ENCODE measurements at places on chromosomes 12 and 14.

DNA sequence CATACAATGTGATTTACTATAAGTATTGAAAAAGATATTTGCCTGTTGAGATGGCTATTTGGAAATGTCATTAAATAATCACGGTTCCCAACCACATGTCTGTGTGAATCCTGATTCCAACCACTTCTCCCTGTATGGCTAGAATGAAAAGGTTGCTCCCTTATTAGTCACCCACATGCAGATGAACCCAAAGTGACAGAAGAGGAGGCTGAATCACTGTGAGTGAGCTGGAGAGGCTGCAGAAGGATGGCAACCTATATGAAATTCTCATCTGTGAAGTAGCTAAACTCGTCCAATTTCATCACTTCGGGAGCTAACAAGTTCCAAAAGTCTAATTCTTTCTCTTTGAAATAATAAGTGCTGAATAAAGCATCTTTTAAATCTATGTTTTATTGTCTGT, 300.5 kb downstream of the PRKD1 start:
- no peak for DNase-seq

GRCh38 chr12:92987846-92988621, 58.9 kb upstream of the EEA1 start:
- no peak for DNase-seq

- DNase-seq, result no peak
These were observed 421.5 kb upstream of the MDGA2 start for GRCh38 chr14:48096897-48097296.

DNA sequence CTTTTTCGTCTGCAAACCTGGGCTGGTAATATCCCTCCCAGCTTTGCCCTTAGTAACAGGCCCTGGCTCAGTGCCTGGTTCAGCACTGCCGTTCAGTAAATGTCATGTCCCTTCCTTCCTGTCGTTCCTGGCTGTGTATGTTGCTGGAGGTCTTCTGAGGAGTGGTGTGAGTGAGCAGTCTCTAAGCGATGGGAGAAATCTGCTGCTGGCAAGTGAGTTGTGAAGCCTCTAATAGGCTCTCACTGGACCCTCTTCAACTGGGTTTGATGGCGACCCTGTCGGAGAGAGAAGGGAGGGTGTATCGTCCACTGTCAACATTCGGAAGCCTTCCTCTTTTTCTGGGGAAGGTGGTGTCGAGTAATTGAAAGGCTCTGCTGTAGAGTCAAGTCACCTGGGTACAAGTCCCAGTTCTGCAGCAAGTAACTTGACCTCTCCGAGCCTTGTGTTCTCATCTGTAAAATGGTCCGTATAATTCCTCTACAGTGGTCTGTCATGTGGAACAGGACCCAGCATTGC, 62.8 kb downstream of the HRK start:
- peak; percentile 52 for DNase-seq

GRCh38 chr14:53663709-53664108, 292.9 kb downstream of the BMP4 start:
- DNase-seq, result no peak
